Mammary microvascular endothelial cell (primary cell): ENCODE measurements at places on chromosomes 7 and 10. TPM values are rescaled to one million over a fixed set of nuclear protein-coding genes. Genes with fewer than 3 reads are reported as not detected.

MET gene
- total RNA-seq = 36.4 and 37.9 TPM in 2 replicates

ATXN7L1 gene
- 4.4 and 6.5 TPM in 2 replicates for total RNA-seq

ST8SIA6 gene
- total RNA-seq = not detected in 2 replicates

EPHA1 gene
- total RNA-seq = 0.07 TPM in 1 of 2 replicates, not detected in the other

GPR26 gene
- total RNA-seq = not detected in 2 replicates

FFAR4 gene
- not detected in 2 replicates for total RNA-seq

ADCYAP1R1 gene
- total RNA-seq = not detected in 2 replicates

CLEC2L gene
- not detected in 2 replicates for total RNA-seq

CH25H gene
- total RNA-seq = 4.4 and 6.7 TPM in 2 replicates

TEX36 gene
- total RNA-seq = not detected in 2 replicates

TMEM26 gene
- total RNA-seq = not detected in 2 replicates

MACC1 gene
- total RNA-seq = not detected in 2 replicates

MAD1L1 gene
- 40.1 and 52.4 TPM in 2 replicates for total RNA-seq

GNGT1 gene
- total RNA-seq = not detected in 2 replicates

SNX10 gene
- total RNA-seq = 2.8 and 3.5 TPM in 2 replicates

FKBP6 gene
- not detected in 2 replicates for total RNA-seq

JCAD gene
- total RNA-seq = 24.7 and 27.5 TPM in 2 replicates

GDF2 gene
- not detected in 2 replicates for total RNA-seq

KBTBD2 gene
- total RNA-seq = 34.2 and 38.3 TPM in 2 replicates

PAPOLB gene
- total RNA-seq = not detected in 2 replicates

NFE2L3 gene
- 52.9 and 55.8 TPM in 2 replicates for total RNA-seq

FRMPD2 gene
- total RNA-seq = 0.05 and 0.07 TPM in 2 replicates

GIMAP7 gene
- 20.4 and 26.2 TPM in 2 replicates for total RNA-seq

MMD2 gene
- total RNA-seq = not detected in 2 replicates

IFIT1B gene
- total RNA-seq = 0.34 TPM in 1 of 2 replicates, not detected in the other

IQUB gene
- total RNA-seq = 0.69 TPM in 1 of 2 replicates, not detected in the other

MYH16 gene
- 0.64 and 0.67 TPM in 2 replicates for total RNA-seq

SPDYE8 gene
- total RNA-seq = not detected in 2 replicates

MRPS17 gene
- 12.3 and 16.2 TPM in 2 replicates for total RNA-seq

BTBD16 gene
- total RNA-seq = not detected in 2 replicates

ANKRD7 gene
- total RNA-seq = 0.49 TPM in 1 of 2 replicates, not detected in the other

LGI1 gene
- total RNA-seq = not detected in 2 replicates

GNB2 gene
- 266 and 289 TPM in 2 replicates for total RNA-seq

ACSL5 gene
- total RNA-seq = 64.3 and 64.8 TPM in 2 replicates

CALML5 gene
- total RNA-seq = not detected in 2 replicates

MRLN gene
- not detected in 2 replicates for total RNA-seq
